Stimulated activated CD4-positive, alpha-beta T cell treated with anti-CD3 and anti-CD28 coated beads, Interleukin-15, amount 100 ng/mL, for 1 hour (primary cell): ENCODE measurements at places on chromosomes 13 and 19.

DNA sequence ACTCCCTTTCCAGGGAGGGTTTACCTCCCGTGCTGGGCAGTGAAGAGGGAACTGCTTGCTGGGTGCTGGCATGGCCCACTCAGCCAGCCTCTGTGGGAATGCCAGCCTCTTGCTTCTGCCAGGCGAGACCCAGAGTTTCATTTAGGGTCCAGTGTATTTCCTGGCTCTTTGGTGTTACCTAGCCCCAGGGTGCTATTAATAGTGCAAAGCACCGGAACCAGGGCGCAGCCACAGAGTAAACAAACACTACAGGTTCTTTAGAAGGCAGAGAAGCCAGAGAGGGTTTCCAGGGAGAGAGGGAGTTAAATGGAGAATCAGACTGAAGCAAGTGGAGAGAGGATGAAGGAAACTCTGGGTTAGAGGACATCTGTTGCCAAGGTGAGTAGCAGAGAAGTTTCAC is 74.9 kb upstream of the SPATA13 start:
- DNase-seq: no peak

DNA sequence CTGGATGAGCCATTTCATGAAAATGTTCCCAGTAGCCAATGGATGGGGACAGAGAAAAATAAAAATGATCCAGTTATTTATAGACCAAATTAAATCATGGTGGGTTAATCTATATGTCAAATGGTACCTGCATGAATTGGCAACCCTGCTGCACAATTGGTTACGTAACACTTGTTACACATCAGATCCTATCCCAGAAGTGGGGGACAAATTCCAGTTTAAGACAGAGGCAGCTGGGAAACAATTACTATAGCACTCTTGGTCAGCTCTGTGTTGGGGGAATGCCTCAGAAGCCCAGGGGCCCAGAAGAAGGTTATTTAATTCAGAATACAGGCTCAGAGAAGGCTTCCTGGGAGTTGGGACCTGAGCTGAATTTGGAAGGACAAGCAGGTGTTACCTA is 81.1 kb upstream of the FLT1 start:
- DNase-seq: no peak

DNA sequence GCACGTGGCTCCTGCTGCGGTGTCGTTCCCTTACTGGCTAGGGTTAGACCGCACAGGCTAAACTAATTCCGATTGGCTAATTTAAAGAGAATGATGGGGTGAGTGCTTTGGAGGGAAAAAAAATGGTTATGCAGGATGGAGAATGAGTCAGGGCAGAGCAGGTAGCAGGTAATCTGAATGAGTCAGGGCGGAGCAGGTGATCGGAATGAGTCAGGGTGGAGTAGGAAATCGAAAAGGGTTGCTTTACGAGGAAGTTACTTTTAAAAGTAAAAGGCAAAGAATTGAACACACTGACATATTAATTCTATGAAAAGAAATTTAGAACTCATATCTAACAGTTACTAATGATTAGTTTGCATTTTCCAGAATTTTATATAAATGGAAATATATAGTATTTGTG is 335.5 kb downstream of the FOXO1 start:
- no peak for DNase-seq

DNA sequence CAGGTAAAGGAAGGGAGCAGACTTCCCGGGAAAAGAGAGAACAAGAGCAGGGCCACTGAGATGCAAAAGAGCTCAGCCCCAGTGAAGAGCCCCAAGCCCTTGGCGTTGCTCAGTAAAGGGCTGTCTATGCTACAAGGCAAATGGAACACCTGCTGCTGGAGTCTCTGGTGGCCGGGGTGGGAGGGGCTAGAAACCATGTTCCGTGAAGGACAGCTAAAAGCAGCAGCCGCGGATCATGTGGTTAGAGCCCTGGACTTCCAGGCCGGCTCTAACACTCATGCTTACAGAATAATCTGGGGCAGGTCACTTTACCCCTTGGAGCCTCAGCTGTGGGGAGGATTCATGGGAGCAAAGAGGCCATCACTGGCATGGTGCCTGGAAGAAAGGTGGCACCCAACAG is 17.8 kb downstream of the POU2F2 start:
- DNase-seq: no peak

GRCh38 chr19:22595918-22596341 is 38.2 kb upstream of the ZNF492 start:
- DNase-seq: no peak

GRCh38 chr13:101970341-101970740 is 431.5 kb downstream of the FGF14 start:
- no peak for DNase-seq

DNA sequence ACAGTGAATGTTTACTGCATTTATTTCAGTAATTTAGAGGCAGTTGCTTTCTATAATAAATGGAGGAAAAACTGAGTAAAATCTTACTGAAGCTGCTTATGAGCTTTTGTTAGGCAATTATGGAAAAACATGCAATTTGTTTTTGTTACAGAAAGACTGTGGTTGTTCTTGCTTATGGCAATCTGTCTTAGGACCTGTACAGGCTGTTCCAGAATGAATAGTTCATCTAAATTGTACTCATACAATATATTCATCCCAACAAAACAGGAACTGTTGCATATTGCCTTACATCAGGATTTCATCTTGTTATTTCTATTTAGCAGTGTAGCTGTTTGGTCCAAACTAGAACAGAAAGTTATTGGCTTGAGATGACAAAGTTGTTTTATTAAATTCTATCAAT is 199.2 kb downstream of the NALCN start:
- no peak for DNase-seq

- no peak for DNase-seq
These were observed 12.1 kb upstream of the SPART start for GRCh38 chr13:36358175-36358718.

GRCh38 chr13:50676602-50677001 is 166.9 kb downstream of the DLEU7 start:
- no peak for DNase-seq

GRCh38 chr13:96898212-96898611 is 96.1 kb downstream of the OXGR1 start:
- no peak for DNase-seq

DNA sequence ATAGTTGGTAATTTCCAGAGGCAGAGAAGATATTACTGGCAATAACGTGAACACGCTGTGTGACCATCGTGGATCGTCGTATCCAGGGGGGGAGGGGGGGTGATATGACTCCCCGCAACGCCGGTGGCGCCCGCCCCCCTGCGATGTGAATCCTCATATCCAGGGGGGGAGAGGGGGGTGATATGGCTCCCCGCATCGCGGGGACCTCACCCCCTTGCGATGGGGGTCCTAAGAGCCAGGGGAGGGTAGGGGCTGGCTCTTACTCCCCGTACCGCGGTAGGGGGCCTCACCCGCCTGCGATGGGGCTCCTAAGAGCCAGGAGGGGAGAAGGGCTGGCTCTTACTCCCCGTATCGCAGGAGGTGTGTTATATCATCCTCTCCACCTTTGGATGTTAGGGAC is 31.3 kb upstream of the RGCC start:
- no peak for DNase-seq

DNA sequence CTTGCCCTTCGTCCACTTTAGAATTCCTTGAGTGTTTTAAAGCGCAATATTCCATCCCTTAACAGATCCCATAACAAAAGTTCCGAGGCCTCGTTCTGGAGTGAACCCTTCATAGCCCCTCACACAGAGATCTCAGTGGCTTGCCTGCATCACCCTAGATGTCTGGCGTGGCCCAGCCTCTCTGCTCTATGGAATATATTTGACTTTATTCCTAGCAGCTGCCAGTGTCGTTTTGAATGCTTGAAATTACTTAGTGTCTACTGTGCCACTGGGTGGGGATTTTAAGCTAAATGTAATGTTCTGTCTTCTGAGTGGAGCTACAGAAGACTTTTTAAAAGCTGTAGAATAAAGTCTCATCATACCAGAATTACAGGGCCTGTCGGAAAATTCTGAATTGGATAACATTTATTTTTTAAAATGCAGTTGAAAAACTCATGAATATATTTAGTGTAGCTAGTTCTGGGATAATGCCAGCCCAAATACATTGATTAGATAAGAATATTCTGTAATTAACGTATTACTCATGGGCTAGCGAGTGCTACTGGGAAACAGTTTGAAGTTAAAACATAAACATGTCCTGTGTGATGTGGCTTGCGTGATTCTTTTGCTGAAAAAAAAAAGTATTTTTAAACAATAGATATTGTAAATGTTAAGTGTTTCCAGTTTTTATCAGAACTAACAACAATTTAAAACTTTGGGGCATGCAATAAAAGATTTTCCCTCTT is 111.8 kb downstream of the ESD start:
- DNase-seq: no peak

DNA sequence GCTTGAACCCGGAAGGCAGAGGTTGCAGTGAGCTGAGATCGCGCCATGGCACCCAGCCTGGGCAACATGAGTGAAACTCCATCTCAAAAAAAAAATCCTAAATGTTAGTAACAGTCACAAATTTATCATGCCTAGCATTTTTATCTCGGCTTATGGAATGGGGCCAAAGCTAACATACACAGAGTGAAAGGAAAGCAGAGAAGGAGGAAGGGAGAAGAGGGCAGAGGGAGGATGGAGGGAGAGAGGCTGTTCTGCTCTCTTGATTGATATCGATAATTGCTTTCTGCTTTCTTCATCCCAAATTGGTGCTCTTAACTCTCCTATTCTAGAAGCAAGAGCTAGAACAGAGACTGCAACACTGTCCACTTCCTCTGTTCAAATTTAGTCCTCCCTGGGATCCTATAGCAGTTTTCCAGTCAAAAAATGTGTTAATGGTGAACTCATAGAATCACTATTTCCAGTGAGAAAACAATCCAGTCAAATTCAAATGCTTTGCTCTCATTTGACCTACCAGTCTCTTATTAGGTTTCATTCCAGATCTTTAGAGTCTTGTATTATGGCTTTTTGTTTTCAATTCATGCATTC is 15.8 kb upstream of the TUBGCP3 start:
- DNase-seq: no peak

GRCh38 chr13:83340170-83340569 is 542.1 kb downstream of the SLITRK1 start:
- no peak for DNase-seq

DNA sequence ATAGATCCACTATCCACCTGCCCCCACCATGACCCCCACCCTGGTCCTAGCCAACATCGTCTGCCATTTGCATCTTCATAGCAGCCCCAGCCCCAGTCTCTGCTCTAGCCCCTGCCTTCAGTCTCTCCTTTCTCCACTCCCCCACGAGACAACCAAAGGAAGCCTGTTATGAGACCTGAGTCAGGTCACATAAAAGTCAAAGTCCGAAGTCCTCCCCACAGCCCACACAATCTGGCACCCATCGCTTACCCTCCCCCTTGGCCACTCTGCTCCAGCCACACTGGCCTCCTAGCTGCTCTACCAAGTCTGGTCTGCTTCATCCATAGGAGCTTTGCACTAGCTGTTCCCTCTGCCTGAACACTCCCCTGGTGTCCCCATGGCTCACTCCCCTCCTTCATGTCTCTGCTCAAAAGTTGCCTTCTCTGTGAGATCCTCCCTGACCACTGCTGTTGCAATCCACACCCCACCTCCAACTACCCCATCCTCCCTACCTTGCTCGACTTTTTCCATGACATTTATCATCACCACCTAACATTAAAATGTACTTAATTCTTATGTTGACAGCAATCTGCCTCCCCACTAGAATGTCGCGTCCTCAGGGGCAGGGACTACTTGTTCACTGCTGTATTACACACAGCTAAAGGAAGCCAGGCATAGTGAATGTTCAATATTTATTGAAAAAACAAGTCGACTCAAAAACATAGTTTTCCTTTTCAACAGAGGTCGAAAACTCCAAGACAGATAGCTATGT is 1.2 kb upstream of the PLEKHG2 start:
- peak; percentile 42 for DNase-seq

DNA sequence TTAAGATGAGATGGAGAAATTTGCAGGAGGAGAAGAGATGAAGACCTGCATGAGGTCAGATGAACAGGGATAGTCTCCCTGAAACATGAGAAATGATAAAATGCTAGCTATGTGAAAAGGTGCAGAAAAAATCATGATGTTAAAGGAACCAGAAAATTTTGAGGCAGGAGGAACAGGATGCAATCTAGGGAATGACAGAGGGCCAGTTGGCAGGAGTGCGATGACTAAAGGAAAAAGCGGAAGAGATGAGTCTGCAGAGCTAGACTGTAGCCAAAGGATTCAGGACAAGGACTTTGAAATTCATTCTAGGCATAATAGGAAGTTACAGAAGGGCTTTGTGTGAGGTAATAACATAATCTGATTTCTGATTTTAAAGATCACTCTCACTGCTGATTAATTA is 77.9 kb downstream of the TRPC4 start:
- no peak for DNase-seq

- DNase-seq: no peak
These were observed 16.8 kb upstream of the CPB2 start for GRCh38 chr13:46121597-46122163.

DNA sequence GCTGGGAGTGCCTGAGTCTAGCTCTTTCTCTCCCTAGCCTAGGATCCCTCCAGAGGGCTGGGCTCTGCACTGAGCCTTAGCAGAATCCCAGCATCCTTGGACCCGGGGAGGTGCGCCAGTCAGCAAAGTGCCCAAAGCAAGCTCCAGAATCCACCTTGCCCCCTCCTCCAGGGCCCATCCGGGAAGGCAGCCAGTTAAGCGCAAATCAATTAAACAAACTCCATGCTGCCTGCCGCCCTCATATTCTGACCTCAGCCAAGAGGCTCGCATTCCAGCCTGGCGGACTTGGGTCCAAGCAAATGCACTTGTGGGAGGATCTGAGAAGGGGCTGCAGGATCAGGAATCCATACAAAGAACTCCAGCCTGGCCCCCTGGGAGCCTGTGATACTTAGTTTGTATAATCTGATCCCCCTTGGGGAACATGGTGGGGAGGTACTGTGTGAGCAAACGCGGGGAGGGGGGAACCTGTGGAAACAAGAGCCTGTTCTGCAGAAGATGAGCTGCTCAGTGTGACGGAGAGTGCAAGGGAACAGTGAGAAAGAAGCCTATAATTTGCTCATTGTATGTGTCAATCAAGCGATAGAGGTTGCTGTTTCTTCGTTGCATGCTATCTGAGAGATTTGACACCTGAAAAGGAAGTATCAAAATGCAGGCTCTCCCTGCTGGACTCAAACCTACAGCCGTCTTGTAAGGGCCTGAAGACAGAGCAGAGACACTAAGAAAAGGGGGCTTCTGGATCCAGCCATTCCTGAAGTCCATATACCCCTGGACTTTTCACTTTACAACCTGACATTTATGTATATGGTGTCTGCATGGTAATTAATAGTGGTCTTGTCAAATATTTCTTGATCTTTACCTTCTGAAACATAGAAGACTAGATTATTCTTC is 29.4 kb downstream of the ZNRF4 start:
- DNase-seq: no peak

DNA sequence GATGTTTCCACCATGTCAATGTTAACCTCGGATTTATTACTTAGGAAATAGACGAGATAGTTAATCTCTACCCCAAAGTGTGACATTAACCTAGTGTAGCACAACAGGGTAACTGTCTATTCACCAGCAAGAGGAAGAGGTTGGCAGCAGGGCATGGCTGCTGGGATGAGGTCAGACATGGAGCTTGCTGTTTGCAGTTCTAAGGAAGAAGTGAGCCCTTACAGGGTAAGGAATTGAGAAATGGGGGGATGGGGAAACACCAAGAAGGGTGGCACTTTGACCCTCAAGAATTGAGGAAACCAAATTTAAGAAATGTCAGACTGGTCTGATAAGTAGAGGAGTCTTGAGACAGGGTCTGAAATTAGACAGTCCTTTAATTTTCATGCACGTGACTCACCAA is 62.4 kb downstream of the MBD3L2B start:
- no peak for DNase-seq

GRCh38 chr13:48562296-48563066 is 29.6 kb upstream of the RCBTB2 start:
- no peak for DNase-seq
